ENCODE measurements at places on chromosomes 3 and 15. TPM values are rescaled to one million over a fixed set of nuclear protein-coding genes. Genes with fewer than 3 reads are reported as not detected.

DNA sequence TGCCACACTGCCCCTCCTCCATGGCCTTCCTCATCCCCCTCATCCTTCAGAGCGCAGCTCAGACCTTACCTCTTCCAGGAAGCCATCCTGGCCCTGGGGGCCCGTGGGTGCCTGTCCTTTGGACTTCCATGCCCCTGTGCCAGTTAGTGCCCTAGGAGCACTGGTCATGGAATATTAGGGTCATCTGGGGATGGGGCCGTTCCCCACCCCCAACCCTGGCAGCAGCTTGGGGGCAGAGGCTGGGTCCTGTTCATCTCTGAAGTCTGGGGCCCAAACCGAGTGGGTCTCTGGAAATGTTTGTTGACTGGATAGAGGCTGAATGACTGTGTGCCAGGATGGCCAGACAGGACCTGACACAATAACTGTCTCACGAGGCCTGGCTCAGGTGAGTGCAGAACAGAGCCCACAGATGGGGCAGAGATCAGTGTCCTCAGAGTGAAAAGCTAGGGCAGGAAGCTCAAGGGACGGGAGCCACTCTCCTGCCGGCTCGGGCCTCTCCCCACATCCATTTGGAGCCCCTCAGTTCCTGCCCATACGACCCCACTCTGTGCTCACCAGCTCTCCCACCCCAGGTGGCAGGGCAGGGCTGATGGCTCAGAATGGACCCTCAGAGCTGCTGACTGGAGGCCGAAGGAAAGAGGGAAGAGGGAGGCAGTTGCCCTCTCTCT is 62.5 kb downstream of the TLE3 start:
- peaks cover 12% of the 10 kb centered on the region for H3K27me3 ChIP-seq
- no peak overlapping the region for H3K4me3 ChIP-seq
- no peak for DNase-seq
- no peaks in the 10 kb centered on the region for H3K4me1 ChIP-seq
- no peaks in the 10 kb centered on the region for H3K36me3 ChIP-seq

- no peaks in the 10 kb centered on the region for H3K27me3 ChIP-seq
- no peak overlapping the region for H3K4me3 ChIP-seq
- no peak for DNase-seq
These were observed 450.2 kb downstream of the RBMS3 start for GRCh38 chr3:29731050-29731449.

DNA sequence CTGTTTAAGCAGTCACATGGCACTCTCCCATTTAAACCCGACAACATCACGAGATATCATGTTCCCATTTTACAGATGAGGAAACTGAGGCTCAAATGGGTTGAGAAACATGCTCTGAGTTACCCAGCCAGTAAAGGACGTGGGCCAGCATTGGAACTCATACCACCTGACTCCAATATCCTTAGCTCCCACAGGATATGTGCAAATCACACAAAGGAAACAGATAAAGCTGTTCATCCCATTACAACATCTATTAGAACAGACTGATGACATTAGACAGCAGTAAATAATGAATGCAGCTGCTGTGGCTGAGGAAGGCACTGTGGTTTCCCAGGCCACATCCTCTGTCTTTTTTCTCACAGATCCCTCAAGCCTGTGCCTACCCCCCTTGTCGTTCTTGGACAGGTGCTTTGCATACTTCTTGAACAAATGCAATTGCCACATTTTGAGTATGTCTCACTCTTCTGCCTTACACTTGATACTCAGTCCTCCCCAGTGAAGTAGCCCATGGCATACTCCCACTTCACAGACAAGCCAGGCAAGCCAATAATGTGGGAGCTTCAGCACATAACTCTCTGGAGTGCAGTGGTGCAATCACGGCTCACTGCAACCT is 17.7 kb downstream of the FRMD4B start:
- H3K27ac ChIP-seq = no peak overlapping the region
- H3K27me3 ChIP-seq = peaks cover 21% of the 10 kb centered on the region
- DNase-seq = peak; percentile 80
- H3K4me3 ChIP-seq = no peak overlapping the region
- no peaks in the 10 kb centered on the region for H3K36me3 ChIP-seq

DNA sequence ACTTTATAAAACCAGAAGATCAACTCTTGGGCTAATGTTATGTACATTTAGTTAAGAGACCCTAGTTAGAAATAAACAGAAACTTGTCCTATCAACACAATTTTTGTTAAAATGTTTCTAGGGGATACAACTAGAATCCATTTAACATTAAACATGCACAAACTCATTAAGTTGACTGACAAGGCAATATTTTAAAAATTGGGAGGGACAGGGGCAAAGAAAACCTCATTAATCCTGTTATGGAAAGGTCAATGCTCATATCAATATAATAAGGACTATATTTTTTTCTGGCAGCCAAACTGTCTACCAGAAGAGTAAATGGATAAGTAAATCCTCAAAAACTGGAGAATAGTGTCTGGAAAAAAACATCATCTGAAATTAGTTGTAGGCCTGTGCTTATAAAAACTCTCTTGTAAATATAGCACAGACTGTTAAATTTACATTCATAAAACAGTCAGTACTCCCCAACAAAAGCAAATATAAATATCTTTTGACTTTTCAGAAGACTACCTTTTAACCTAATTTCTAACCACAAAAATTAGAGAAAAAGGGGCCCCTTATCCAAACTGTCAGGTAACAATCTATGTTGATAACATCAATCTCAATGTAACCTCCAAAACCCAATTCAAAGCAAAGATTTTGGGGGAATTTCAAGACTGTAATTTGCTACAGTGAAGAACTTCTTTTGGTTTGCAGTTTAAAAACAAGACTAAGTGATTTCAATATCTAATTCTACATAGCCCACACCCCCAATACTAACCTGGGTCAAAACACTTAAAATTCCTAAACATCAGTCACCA is 4.2 kb downstream of the TRA2B start:
- peaks cover 59% of the 10 kb centered on the region for H3K4me1 ChIP-seq
- peak overlapping the region; percentile 100 for H3K4me3 ChIP-seq

Gene CLDN16
- total RNA-seq = not detected

DNA sequence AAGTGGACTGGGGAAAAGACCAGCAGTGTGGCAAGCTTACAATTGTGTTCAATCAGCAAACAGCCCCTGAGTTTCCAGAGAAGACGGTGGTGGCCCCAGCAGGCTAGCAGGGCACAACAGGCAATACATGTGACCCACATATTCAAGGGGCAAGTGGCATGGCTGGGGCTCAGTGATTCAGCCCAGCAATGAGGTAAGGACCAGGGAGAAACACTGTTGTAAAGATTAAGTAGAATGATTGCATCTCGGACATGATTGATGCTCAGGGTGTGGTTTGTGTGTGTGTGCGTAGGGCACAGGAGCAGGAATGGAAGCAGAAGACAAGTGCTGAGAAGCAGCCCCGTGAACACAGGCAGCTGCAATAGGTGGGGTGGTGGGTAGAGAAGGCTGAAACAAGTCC is 37.9 kb downstream of the KLHL6 start:
- DNase-seq = no peak
- H3K36me3 ChIP-seq = peaks cover 41% of the 10 kb centered on the region
- no peak overlapping the region for H3K4me3 ChIP-seq
- no peaks in the 10 kb centered on the region for H3K27me3 ChIP-seq
- H3K27ac ChIP-seq = peak overlapping the region; percentile 29

GRCh38 chr3:184351511-184352148 is 9.8 kb downstream of the CLCN2 start:
- no peaks in the 10 kb centered on the region for H3K27me3 ChIP-seq
- no peak for DNase-seq
- no peak overlapping the region for H3K4me3 ChIP-seq
- no peak overlapping the region for H3K27ac ChIP-seq
- no peaks in the 10 kb centered on the region for H3K36me3 ChIP-seq

DNA sequence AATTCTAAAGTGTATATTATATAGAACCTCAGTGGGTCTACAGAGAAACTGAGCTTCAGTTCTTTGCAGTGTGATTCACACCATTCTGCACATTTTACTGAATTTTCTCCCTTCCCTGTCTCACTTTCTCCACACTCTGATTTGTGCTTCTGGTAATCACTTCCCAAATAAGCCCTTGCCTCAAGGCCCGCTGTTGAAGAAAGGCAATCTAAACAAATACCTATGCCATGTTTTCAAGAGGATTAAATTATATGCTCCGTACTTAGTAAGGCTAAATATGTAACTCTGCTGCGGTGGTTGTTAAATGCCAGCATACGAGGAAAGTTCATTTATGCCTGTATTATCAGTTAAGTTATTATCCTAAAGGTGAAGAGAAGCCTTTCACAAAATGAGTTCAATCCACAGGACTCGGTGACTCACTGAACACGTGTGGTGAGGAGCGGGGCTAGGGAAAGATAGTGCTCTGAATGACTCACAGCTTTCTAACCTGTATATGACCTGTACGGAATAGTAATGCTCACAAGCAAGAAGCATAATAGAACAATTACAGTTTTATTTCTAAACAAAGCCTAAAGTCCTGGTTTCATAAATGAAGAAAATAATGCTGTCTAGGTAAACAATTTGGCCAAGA is 25.1 kb downstream of the CNTN6 start:
- H3K27ac ChIP-seq = no peak overlapping the region
- no peak for DNase-seq
- H3K27me3 ChIP-seq = no peaks in the 10 kb centered on the region
- H3K4me1 ChIP-seq = no peaks in the 10 kb centered on the region
- no peaks in the 10 kb centered on the region for H3K36me3 ChIP-seq

- H3K27me3 ChIP-seq = no peaks in the 10 kb centered on the region
- peaks cover 83% of the 10 kb centered on the region for H3K4me1 ChIP-seq
- H3K36me3 ChIP-seq = peaks cover 74% of the 10 kb centered on the region
- no peak overlapping the region for H3K27ac ChIP-seq
- H3K4me3 ChIP-seq = peak overlapping the region; percentile 16
These were observed 6.6 kb downstream of the TIPARP start for GRCh38 chr3:156681002-156681401.

Gene PIF1
- 71.1 TPM for total RNA-seq
